ENCODE measurements at places on chromosomes 4 and X.
A peak's percentile ranks its signal among the peaks of the same experiment; 100 is the strongest.

- DNase-seq = no peak
Observed at GRCh38 chrX:131938749-131939148, 84.4 kb upstream of the STK26 start.

GRCh38 chrX:63679432-63679831 lies 105.6 kb downstream of the ARHGEF9 start:
- DNase-seq = no peak

GRCh38 chrX:144219035-144219434 lies 335.2 kb downstream of the UBE2NL start:
- no peak for DNase-seq

DNA sequence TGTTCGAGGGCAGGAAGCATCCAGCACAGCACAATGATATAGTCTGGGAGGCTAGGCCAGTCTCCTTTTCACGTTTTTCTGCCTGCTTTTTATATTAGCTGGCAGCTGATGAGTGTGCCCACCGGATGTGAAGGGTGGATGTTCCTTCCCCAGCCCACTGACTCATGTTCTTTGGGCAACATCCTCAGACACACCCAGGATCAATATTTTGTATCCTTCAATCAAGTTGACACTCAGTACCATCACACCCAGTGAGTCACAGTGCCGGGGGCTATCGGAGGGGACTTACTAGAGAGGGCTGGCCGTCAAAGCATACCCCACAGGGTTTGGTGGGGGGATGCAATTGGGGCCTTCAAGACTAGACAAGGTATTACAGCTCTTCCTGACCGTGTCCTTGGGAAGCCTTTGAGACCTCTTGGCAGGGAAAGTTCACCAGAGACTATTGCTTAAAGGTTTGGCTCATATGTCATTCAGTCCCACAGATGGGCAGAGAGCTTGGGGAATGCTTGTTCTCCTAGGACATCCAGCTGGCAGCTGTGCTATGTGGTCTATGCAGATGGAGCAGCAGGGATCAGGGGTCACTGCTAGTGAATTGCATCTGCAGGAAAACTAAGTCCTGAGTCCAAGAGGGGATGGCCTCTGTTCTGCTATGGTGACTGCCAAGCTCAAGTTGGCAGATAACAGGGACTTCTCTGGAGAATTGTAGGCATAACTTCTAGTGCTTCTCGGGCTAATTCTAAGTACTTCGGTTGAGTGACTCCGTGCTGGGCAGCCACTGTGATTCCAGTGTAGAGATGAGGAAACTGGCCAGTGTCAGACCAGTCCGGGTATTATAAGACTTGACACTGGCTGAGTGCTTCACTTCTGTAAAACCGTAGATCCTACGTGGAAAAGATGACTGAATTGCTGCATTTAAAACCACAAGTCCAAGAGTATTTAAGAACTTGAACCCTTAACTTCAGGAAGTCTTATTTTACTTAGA lies 12.9 kb upstream of the WDR1 start:
- no peak for DNase-seq

DNA sequence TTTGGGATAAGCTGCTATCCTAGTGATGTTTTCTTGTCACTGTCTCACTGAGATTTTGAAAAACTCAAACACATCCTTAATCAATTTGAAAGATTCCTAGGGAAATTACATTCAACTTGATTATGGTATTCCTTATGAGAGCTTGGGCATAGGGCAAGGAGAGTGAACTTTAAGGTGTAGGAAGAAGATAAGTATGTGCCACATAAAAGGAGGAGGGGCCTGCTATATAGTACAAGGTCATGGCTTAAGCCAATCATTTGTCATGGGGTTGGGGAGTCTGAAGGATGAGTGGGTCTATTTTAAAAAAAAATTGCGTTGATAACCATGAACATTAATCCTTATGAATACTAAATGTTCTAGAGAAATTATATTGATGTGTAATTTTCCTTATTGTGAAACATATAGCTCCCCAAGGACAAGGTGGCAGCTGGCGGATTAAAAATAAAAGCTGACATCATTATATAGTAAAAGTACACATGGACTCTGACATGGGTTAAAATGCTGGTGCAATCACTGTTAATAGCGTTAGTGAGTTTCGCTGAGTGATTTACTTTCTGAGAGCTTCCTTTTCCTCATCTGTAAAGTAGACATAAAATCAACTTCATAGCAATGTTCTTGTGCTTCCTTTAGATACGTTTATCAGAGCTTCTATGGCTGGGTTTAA lies 17.4 kb downstream of the GALNT7 start:
- no peak for DNase-seq

DNA sequence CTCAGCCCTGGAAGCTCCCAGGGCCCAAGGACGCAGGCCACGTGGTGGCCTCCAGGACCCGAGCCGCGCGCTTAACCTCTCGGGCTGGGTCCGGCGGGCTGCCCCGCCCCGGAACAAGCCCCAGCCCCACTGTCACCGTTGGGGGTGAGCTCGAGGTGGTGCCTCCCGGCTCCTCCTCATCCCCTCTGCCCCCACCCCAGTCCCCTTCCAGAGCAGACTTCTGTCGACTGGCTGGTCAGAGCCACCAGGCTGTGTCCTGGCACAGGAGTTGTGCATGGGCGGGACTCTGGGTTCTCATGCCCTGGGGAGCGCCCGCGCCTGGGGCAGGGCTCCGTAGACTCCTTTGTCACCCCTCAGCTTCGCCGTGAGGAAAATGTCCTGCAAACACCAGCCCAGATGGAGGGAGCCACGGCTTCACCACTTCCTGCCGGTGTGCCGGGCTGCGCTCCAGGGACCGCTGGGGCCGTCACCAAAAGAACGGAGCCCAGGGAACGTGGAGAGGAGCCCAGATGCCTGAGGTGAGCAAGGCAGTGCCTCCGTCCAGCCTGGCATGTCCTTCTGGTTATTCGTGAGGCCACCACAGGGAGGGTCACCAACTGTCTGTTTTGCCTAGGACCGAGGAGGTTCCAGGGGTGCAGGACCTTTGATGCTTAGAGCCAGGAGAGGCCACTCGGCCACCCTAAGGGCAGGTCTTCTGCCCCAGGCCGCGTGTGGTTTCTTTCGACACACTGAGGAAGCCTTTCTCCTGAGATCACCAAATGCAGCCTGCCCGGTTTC lies 7.1 kb upstream of the RGS12 start:
- DNase-seq = no peak

DNA sequence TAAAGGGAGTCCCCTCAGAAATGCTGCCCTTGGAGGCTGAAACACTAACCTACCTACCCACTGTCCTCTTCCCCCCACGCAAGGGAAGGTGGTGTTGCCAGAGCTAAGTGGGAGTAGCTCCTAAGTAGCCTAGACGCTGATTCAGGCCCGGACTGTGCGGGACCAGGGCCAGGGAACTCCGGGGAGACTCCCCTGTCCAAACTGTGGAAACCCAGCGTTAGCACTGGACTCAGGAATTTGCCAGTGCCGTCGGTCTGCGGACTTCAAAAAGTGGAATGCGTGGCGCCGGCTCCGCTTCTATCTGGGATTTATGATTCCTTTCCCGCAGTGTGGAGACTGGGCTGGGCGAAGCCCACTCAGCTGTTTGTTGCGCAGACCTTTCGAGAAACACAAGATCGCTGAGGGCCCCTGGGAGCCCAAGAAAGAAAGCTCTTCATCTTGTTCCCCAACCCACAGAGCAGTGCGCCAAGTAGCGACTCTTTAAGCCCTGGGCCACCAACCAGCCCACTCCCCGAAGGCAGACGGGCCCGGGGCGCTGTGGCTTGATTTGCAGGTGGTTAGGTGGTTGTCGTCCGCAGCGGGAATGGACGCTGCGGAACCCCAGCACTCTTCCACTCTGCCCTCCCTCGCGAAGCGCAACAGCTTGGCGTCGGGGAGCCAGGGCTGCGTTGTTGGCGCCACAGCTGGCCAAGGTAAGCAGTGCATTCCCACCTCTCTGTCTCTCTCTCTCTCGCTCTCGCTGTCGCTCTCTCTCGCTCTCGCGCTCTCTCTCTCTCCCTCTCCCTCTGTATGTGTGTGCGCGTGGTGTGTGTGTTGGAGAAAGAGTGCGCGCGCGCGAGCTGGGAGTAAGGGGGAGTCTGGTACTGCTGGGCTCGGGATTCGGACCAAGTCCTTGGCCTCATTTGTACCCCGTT lies 2.0 kb downstream of the TMEM255A start:
- peak; percentile 81 for DNase-seq

- no peak for DNase-seq
Observed at GRCh38 chrX:15240414-15240813, 29.5 kb downstream of the ASB9 start.

DNA sequence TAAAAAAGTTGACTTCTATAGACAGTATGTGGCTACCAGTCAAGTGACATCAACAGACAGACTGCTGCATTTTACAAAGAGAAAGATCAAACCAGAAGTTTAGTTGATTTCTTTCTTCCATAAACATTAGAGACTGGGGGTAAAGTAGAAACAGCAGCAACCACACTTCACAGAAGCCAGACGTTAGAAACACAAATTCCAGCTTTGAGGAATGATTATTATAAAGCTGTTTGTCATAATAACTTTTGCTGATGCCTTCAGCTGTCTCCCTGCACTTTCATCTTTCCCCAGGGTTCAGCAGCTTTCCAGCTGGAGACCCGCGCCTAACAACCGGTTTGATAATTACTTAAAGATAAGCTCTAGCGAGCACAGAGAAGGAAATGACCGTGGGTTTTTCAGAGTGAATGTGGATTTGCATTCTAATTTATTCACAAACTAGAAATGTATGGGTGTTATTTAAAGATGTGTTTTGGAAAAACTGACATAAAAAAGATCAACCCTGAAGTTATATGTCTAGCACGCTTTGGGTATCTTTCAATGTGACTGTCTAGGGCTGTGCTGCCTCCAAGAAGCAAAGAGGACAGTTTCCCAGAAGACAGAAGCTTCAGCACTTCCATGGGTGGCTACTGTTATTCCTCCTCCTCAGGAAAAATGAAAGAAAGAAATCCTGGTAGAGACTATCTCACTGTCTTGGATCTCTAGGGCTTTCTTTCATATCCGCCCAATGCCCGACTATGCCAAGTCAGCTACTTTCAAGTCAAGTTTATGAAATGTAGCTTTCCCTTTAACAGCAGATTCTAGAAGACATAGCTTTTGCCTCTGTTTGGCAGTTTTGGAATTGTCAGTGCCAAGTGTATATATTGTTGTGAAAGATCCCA lies 15.0 kb upstream of the ENAM start:
- no peak for DNase-seq

DNA sequence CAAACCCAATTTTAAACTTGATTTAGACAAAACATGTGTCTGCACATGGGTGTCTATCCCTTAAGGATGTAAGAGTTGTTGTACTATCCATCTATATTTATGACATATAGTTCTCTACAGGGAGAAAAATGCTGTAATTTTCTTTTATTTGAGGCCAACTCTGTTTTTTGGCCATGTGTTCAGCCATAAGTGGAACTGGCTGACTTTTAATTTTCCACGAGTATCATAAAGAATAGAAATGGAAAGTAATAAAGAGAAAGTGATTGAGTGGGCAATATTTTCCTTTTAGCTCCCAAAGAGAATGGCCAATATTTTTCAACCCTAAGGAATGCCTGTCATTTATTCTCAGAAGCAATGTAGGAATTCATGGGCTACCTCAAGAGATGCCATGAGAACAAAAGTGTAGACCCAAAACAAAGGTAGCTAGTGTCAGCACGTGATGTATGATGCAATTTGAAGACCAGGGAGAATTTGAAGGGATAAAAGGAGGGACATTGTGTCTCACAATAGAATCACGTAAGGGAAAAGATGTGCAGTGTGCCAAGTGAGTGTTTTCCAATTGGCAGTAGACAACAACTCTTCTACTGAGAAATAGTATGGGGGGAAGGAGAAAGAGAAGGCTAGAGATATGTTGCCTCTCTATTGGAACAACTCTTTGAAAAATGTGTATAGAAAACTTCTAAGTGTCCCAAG lies 27.8 kb upstream of the MXRA5 start:
- no peak for DNase-seq

DNA sequence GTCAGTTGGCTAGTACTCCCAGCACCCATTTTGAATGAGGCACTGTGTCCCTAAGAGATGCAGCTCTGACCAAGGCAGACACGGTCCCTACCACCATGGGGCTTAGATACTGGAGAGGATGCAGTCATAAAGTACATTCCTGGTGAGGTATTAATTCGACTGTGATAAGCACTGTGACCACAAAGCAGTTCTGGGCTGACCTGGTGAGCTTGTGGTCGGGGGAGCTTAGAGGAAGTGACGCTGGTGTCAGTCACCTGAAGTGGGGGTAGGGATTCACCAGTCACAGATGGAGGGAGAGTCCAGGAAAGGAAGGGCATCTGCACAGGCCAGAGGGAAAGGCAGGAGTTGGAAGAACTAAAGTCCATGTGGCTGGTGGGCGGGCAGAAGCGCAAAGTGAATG lies 15.8 kb upstream of the CLTRN start:
- no peak for DNase-seq

GRCh38 chrX:103400931-103401330 lies 24.6 kb downstream of the BEX3 start:
- DNase-seq = no peak

All from activated naive CD4-positive, alpha-beta T cell treated with anti-CD3 and anti-CD28 coated beads, Interleukin-2, amount 10 ng/mL, durations not matched to agents 7 days and 5 days (primary cell).